D721Med (cell line): ENCODE measurements at places on chromosomes 5 and 9.

DNA sequence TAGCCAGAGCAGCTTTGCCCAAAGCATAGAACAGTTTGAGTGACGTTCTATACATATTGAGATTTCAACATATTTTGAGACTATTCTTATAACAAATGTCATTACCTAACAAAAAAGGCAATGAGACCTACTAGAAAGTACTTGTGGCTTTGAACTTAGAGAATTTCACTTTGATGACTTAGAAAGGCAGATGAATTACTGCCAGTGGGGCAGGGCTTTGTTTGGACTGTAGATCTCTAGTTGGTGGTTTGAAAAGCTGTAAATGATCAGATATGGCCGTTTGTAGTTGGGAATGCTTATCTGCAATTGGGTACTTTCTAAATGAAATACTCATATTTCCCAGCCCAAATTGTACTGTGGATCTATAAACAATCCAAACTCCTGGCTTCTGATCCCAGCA lies 28.1 kb downstream of the SOX30 start:
- DNase-seq: no peak

GRCh38 chr5:149486726-149487635 lies 64.3 kb downstream of the CSNK1A1 start:
- DNase-seq: no peak

- DNase-seq: no peak
Observed at GRCh38 chr9:71896761-71897160, 14.2 kb downstream of the ABHD17B start.

GRCh38 chr9:27714388-27714787 lies 141.1 kb upstream of the C9orf72 start:
- DNase-seq: no peak

DNA sequence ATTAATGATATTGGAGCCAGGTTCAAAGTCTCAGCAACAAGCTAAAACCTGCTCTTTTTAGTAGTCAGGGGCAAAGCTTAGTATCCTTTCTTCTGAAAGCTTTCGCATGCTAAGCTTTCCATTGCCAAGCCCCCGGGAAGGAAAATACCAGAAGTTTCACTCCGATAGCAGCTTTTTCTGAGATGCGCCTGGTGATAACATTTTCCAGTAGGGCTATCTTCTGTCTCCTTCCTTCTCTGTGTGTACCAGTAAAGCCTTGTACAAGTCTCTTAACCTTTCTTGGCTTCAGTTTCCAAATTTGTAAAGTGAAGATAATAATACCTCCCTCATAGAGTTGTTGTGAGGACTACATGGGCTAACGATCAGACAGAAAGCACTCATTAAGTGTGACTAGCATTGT lies 36.7 kb downstream of the DOCK8 start:
- no peak for DNase-seq

DNA sequence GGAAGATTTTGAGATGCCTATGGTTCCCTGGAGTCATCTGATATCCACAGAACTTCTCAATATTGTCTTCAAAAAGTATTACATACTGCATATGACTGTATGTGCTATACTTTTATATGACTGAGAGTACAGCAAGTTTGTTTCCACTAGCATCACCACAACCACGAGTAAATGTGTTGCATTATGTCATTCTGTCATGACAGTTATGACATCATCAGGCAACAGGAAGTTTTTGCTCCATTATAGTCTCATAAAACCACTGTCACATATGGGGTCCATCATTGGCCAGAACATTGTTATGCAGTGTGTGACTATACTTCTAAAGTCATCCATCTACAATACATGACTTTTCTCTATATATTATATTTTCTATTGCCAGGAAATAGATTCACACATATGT lies 831.7 kb downstream of the SEMA5A start:
- no peak for DNase-seq

DNA sequence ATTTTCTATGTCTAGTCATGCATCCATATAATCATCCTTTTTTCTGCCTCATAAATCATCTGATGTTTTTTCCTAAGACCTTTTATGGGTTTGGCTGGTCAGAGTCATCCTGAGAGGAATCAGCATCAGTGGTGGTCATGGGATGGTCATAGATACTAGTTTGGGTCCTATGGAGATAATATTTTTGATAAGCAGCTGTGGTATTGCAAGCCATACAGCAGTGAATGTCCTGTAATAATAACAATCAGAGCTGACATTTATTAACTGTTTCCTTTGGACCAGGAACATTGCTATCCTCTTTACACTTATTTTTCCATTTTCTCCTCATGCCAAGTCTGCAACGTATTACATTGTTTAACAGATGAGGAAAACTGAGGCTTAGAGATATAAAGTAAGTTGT lies 83.1 kb downstream of the TEX10 start:
- DNase-seq: no peak

- DNase-seq: no peak
Observed at GRCh38 chr5:84862132-84862531, 477.5 kb upstream of the EDIL3 start.

GRCh38 chr9:121171236-121171635 lies 30.4 kb downstream of the RAB14 start:
- no peak for DNase-seq

- DNase-seq: no peak
Observed at GRCh38 chr9:78898234-78898633, 601.3 kb downstream of the PSAT1 start.

GRCh38 chr5:120655828-120656435 lies 191.8 kb downstream of the PRR16 start:
- no peak for DNase-seq

DNA sequence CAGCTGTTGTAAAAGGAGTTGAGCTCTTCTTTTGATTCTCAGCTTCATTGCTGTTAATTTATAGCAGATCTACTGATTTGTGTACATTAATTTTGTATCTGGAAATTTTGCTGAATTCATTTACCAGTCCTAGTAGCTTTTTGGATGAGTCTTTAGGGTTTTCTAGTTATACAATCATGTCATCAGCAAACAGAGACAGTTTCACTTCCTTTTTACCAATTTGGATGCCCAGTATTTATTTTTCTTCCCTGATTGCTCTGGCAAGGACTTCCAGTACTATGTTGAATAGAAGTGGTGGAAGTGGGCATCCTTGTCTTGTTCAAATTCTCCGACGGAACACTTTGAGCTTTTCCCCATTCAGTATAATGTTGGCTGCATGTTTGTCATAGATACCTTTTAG lies 398.9 kb upstream of the POU5F2 start:
- no peak for DNase-seq

DNA sequence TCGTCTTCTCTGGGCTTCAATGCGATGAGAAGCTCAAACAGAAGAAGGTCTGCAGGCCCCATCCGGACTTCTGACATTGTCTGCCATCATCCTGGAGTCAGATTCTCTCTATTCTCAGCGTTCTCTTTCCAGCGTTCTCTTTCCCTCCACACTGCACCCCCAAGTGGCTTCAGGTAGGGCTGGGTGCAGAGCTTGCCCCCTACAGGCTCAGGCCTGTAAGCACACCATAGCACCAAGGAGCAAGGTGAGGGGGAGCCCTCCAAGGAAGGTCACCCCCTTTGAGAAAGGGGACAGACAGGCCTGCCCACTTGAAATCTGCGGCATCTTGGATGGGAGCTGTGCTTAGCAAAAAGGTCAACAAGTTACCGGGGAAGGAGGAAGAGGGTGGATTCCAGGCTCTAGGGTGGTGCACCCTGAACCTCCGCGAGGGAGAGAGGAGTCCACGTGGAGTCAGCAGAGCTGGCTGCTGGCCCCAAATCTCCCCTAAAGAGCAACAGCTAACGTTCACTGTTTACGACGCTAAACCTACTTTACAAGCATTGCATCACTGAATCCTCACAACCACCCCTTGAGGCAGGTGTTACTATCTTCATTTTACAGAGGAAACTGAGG lies 27.5 kb downstream of the GPX3 start:
- DNase-seq: no peak

- DNase-seq: no peak
Observed at GRCh38 chr5:68964679-68965078, 129.1 kb upstream of the SLC30A5 start.

GRCh38 chr5:18882154-18882553 lies 1105.8 kb downstream of the CDH18 start:
- DNase-seq: no peak

- no peak for DNase-seq
Observed at GRCh38 chr5:170606941-170607340, 103.1 kb downstream of the KCNIP1 start.

- no peak for DNase-seq
Observed at GRCh38 chr5:171578049-171578828, 158.8 kb downstream of the FGF18 start.

DNA sequence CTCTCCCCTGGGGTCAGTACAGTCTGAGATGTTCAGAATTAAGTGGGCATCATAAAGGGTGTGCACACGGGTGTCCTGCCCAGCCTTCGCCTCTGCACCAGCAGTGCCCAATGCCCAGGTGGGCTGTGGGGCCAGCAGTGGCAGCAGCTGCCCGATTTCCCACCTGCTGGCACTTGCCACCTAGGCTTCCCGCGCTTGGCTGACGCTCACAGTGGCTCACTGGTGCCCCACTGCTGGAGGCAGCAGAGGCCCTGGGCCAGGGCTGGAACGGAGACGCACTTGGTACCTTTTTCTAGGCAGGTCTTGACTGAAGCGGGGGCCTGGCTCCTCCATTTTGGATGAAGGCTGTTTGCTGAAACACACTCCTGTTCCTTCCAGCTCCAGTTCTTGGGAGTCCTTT lies 17.0 kb downstream of the MRNIP start:
- no peak for DNase-seq

GRCh38 chr9:69583645-69584234 lies 88.4 kb downstream of the APBA1 start:
- no peak for DNase-seq
